Gastroesophageal sphincter (tissue), 4 donors: ENCODE measurements at places on chromosomes 5 and 9. TPM values are rescaled to one million over a fixed set of nuclear protein-coding genes. Genes with fewer than 3 reads are reported as not detected.

DNA sequence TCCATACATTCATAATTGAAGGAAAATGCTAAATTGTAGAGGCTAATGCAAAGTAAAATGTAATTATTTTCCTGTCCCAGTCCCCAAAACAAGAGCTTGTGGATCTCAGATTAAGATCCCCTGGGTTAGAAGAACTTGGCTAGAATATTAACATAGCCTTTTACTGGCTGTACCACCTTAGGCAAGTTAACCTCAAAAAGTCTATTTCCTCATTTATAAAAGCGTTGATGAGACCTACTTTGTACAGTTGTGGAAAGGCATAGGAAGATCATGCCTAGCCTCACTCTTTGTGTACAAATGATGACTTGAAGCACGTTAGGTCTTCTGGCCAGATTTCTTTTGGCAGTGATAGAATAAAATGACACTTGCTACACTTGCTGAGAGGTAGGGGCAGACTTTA lies 97.2 kb downstream of the F2RL2 start:
- no peak for ATAC-seq

GRCh38 chr5:157808043-157808442 lies 50.9 kb downstream of the CLINT1 start:
- no peak for ATAC-seq

- ATAC-seq: no peak
These were observed 87.9 kb upstream of the IFNK start for GRCh38 chr9:27436234-27436633.

DNA sequence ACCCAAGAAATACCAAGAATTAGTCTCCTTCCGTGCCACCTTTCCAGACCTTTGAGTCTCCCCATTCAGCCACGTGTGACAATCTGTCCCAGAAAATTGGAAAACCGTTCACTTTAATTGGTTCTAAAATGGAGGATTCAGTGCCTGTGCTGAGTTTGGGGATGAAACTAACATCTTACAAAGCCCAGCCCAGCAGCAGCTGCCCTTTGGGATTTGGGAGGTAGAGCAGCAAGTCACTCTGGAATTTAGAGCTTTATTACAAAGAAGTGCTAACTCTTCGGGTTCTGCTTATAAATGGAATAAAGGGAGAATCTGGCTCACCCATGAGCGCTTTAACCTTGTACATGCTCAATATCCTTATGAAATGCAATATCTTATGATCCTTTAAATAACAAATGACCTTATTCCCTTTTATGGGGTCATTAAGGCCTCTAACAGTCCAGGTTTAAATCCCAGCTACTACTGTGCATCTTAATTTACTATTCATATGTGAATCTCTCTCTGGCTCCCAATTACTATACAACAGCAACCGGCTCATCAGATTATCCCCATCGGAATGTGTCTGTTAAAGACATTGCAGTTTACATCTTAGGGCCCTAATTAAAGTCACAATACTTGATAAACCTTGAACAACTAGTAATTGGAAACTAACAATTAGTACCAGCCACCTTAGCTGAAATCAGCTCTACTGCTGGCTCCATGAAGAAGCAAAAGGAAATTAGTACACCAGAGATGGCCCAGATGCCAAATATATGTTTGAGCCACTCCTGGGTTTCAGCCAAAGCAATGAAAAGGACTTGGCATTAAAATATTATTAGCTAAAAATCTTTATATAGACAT lies 271.8 kb upstream of the SMARCA2 start:
- no peak for ATAC-seq

The GABRA1 gene
- not detected for total RNA-seq

GRCh38 chr5:147509710-147510651 lies at the start of gene DPYSL3:
TSS of gene DPYSL3 (minus strand) at chr5:147510068. CDS start at chr5:147509858, 210 bp downstream.
- ATAC-seq: peak; percentile 87

DNA sequence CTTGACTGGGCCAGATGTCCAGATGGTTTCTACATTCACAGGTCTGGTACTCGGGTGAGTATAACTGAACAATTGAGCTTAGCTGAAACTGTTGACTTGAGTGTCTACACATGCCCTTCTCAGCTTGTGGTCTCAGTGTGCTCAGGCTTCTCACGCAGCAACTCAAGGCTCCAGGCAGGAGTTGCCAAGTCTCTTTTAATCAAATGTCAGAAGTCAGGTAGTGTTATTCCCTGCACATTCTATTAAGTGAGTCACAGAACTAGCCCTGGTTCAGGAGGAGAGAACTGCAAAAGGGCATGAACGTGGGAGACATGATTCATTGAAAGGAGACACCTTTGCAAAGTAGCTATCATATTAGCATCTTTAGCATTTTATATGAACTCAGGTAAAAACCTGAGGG lies 199.3 kb upstream of the ACTBL2 start:
- ATAC-seq: no peak

The SHC3 gene
- total RNA-seq: 4.7 TPM

The HMCN2 gene
- 9.6 TPM for total RNA-seq

- ATAC-seq: no peak
These were observed 923.8 kb upstream of the CDH9 start for GRCh38 chr5:27962198-27962597.

- no peak for ATAC-seq
These were observed 74.4 kb upstream of the RARS1 start for GRCh38 chr5:168411871-168412270.

DNA sequence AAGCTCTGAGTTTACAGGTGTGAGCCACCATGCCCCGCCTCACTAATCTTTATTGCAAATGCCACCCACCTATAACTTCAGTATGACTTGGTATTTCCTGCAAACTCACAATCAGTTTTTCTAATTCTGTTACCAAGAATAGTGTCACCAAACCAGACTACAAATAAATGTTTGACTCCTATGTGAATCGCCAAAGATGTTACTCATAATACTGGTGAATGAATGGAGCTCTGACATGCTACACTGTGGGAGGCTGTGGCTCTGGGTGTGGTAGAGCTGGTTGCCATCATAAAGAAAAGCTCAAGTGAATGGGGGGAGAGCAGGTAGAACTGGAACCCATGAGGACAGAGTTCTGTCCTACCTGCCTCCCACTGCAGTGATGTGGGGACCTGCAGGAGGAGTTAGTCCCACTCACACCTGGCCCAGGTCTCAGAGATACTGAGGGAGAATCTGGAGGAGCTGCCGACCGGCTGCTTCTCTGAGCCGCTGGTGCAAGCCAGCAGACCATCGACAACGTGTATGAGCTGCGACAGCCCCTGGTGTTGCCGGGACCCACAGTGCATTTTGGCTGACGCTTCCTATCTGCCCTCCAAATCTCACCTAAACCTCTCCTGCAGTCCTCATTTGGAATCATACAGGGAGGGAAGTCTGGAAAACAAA lies 95.7 kb downstream of the ENTREP1 start:
- ATAC-seq: no peak

The GDF9 gene
- total RNA-seq: 0.31 TPM

DNA sequence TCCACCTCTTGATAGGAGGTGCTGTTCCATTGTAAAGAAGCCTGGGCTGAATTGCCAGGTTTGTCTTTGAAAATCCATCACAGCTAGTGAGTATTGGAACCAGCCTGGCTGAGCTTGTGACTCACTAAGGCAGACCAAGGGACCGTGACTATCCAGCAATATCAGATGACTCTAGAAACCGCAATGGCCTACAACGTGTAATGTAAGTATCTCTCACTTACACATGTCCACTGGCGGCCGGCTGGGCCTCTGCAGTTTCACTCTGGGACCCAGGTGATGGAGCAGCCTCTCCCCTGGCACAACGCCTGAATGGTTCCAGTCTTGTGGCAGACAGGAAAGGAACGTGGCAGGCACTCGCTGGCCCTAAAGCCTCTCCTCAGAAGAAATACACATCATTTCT lies 3.1 kb upstream of the HRH2 start:
- ATAC-seq: no peak

The OR13C4 gene
- total RNA-seq: not detected

- ATAC-seq: no peak
These were observed 74.1 kb upstream of the HSPA9 start for GRCh38 chr5:138649316-138649720.

GRCh38 chr5:169270827-169271226 lies 30.1 kb downstream of the SLIT3 start:
- ATAC-seq: no peak

GRCh38 chr9:94783928-94784327 lies 57.4 kb downstream of the AOPEP start:
- ATAC-seq: no peak

- no peak for ATAC-seq
These were observed 7.6 kb downstream of the TSPAN17 start for GRCh38 chr5:176654856-176655255.

DNA sequence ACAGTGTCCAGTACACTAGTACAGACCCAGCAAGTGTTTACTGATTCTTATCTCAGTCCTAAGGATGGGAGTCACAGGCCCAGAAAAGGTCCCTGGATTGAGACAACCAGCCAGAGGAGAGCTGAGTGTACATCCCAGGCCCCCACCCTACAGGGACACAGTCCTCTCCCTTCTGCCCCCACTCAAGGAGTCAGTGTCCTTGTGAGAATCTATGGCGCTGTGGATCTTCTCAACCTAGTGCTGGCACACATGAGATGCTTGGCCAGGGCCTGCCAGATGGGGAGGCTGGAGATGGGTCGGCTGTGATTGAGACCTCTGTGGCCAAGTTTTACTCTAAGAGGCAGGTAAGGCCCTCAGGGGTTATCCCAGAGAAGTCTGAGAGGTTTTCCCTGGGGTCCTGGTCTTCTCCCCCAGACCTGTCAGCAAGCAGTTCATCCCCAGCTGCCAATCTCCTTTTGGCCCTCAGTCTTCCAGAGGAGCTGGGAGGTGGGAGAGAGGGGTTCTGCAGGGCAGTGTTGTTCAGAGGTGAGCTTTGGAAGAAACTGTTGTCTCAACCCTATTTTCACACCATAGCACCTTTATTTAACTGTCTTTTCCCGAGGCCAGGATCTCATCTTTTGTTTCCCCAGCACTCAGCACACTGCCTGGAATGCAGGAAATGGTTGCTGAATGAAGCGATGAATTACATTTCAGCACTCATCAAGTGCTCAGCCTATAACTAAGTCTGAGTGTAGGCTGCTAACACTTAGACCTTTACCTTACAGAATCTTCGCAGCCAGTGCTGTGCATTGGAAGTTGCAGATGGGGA lies 3.2 kb upstream of the NSD1 start:
- ATAC-seq: no peak

GRCh38 chr5:151954255-151954654 lies 29.6 kb upstream of the GLRA1 start:
- ATAC-seq: no peak

The ESM1 gene
- 0.13 TPM for total RNA-seq

DNA sequence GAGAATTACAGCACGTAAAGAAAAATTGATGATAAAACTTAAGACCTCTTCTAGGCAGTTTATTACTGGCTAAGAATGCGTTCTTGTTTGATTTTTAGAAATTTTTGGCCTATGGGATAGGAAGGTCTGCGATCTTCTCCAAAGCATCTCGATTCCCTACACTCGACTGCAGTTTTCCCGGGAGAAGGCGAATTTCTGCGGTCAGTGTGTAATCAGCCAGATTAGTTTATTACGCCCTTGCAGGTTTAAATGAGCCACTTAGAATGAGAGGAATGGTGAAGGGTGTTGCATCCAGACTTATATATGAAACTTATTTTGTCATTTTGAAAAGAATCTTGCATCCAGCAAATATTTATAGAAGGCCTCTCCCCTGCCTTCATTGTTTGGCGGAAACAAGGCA lies 1.2 kb downstream of the MTAP start:
- no peak for ATAC-seq

GRCh38 chr9:22454016-22454415 lies 7.4 kb downstream of the DMRTA1 start:
- no peak for ATAC-seq

- no peak for ATAC-seq
These were observed 215.5 kb upstream of the RORB start for GRCh38 chr9:74281674-74282073.

- no peak for ATAC-seq
These were observed 119.8 kb downstream of the TENT4A start for GRCh38 chr5:6832994-6833393.
